CD4-positive, alpha-beta T cell treated with Interleukin-2 at 100 ng/mL for 4 hours (primary cell): ENCODE measurements at places on chromosomes 12 and 14.

DNA sequence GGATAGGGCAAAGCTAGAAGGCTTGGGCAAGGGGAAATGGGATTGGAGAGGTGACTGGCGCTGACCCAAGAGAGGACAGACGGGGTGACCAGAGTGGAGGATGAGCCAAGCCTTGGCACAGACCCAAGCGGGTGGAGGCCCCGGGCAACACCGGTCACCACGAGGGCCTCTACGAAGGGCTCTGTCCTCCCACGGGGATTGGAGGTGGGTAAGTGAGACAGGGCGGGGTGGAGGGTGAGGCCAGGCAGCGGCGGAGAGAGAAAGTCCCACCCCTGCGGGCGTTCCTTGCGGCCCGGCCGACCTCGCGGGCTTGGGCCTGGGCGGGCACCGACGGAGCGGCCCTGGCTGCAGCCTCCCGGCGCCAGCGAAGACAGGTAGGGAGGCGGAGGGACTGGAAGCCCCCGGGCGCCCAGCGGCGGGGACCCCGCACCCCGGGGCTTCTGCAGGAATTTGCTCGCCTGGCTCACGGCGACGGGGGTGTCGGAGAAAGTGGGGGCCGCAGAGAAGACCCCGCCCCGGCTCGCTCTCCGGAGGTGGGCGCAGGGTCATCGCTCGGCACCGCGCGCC, at the start of gene PAPLN:
TSS of gene PAPLN (plus strand) at position 288 of the 567 bp plus-strand sequence. CDS start 2,273 bp downstream, outside the sequence.
- no peak for DNase-seq

DNA sequence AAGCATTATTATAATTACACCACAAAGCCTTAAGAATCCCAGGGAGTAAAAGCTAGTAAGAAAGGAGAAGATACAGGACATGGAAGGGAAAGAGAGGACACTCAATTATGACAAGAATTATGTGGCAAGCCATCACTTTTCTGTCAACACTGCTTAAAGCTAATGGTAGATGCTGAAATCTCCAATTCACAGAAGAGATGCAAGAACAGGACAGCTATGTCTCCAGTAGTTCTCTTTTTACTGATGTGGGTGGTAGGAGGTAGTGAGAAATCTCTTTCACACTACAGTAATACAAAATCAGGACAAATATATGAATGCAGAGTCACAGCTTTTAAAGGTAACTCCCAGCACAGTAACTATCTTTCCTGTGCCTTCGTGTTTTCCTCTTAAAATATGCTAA, 29.2 kb downstream of the CHD8 start:
- no peak for DNase-seq

- DNase-seq, result no peak
Observed at GRCh38 chr12:113326775-113327395, 8.0 kb downstream of the SLC8B1 start.

DNA sequence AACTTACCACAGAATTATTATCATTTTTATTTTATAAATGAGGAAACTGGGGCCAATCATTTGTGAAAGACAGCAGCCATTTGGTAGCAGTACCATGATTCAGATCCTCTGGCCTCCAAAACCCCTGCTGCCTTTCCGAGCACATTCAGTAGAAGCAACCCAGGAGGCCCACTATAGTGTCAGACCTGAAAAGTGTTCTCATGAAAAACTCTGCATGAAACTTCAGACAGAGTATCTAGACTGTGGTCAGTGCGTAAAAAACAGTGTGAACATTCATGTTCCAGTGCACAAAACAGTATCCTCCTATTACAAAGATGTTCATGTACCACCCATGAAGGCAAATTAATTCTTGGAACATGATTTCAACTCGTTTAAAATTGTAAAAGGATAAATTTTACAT, 112.0 kb downstream of the EPS8 start:
- no peak for DNase-seq

- no peak for DNase-seq
Observed at GRCh38 chr12:53985692-53985993, 697 bp downstream of the HOXC10 start.

- DNase-seq, result no peak
Observed at GRCh38 chr14:57029620-57030253, 219.5 kb upstream of the OTX2 start.
